ENCODE measurements at places on chromosomes 16 and 17. TPM values are rescaled to one million over a fixed set of nuclear protein-coding genes. Genes with fewer than 3 reads are reported as not detected.

HBM gene
- not detected for total RNA-seq

SLC38A8 gene
- total RNA-seq = not detected

KCNJ18 gene
- total RNA-seq = not detected

DNA sequence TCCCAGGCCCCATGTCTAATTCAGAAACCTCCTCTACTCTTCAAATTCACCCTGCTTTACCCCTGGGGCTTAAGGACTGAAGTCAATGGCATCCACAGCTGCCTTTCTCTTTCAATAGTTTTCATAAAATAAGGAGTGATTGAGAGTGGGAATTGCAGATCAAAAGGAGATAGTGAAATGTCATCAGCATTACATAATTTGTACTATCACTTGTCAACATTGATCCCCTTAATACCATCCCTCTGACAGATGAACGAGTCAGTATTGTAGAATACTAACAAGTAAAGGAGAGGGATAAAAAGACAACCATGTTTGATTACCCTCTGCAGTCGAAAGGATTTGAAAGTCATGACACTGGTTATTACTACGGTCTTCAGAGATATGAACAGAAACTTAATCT, 212.4 kb downstream of the TMEM114 start:
- no peak for DNase-seq
- no peak overlapping the region for H3K4me3 ChIP-seq
- no peak overlapping the region for H3K27ac ChIP-seq
- no peaks in the 10 kb centered on the region for H3K27me3 ChIP-seq
- H3K4me1 ChIP-seq = no peaks in the 10 kb centered on the region

DNA sequence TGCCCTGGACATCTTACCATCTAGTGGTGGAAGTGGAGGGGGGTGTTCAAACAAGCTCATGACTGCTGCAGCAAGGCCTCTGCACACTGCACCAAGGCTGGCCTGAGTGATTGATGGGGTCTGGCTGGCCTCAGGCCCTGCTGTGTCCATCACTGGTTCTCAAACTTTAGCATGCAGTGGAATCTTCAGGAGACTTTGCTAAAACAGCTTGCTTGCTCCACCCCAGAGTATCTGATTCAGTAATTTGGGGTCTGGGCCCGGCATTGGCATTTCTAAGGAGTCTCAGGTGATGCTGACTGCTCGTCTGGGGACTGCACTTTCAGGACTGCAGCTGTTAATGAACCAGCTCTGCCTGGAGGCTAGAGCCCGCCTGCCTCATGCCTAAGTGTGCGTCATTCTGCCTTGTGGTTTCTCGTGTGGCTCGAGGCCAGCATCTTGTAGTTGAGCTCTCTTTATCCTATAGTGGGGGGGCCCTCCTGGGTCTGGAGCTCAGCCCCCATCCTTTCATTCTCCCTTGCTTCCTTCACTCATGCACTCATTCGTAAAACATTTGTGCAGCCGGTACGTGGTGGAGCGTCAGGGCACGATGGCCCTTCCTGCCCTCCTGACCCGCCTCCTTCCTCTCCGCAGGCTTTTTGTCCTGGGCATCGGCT, 4.1 kb downstream of the MGAT5B start:
- H3K27ac ChIP-seq = no peak overlapping the region
- peaks cover 25% of the 10 kb centered on the region for H3K4me1 ChIP-seq
- H3K27me3 ChIP-seq = peaks cover 16% of the 10 kb centered on the region
- DNase-seq = no peak

- H3K4me3 ChIP-seq = peak overlapping the region; percentile 73
- peaks cover 9% of the 10 kb centered on the region for H3K36me3 ChIP-seq
- H3K27ac ChIP-seq = peak overlapping the region; percentile 34
- H3K4me1 ChIP-seq = peaks cover 17% of the 10 kb centered on the region
- H3K27me3 ChIP-seq = no peaks in the 10 kb centered on the region
- DNase-seq = no peak
Measured at GRCh38 chr16:84648595-84649510, 542 bp downstream of the KLHL36 start.

DNA sequence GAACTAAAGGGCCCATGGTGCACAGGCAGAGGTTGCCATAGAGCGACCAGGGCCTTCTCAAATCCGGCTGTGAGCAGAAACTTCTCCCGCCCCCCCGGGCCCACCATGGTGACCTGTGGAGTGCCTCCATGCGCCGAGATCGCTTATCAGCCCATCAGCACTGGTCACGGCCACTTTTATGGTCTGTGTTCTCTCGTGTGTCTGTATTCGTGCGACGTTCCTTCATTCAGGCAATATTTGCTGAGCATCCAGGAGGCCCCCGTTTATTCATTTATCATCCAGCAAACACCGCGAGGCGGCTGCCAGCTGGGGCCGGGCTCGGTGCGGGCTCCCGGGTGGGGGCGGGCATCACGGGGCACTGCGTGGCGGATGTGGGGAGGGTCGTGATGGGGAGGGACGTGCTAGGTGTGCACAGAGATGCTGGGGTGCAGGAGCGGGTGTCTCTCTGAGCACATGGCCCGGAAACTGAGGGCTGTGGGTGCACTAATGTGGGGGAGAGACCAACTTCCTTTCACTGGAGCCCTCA, 88.0 kb upstream of the CBX4 start:
- H3K27me3 ChIP-seq = peaks cover 3% of the 10 kb centered on the region
- H3K27ac ChIP-seq = no peak overlapping the region
- H3K4me1 ChIP-seq = peaks cover 19% of the 10 kb centered on the region
- H3K4me3 ChIP-seq = no peak overlapping the region
- no peaks in the 10 kb centered on the region for H3K36me3 ChIP-seq

GRCh38 chr17:15247891-15248529, 17.1 kb downstream of the PMP22 start:
- peaks cover 30% of the 10 kb centered on the region for H3K4me1 ChIP-seq
- peak overlapping the region; percentile 42 for H3K27ac ChIP-seq
- H3K36me3 ChIP-seq = peaks cover 30% of the 10 kb centered on the region
- no peaks in the 10 kb centered on the region for H3K27me3 ChIP-seq
- no peak overlapping the region for H3K4me3 ChIP-seq

DNA sequence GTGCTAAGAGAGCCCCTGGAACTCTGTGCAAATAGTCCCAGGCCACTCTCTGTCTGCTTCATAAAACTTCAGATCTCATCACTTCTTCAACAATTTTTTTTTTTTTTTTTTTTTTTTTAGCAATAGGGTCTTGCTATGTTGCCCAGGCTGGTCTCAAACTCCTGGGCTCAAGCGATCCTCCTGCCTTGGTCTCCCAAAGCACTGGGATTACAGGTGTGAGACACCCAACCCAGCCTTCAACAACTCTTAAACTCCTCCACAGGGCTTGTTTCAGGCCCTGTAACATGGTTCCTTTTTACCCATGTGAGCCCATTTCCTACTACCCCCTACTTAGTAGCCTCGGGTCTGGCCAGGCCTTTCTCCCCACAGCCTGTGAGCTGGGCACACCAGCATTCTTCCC, 39.3 kb upstream of the ICAM2 start:
- no peak overlapping the region for H3K27ac ChIP-seq
- no peaks in the 10 kb centered on the region for H3K27me3 ChIP-seq
- H3K4me1 ChIP-seq = no peaks in the 10 kb centered on the region
- DNase-seq = no peak
